Hematopoietic multipotent progenitor cell treated with erythropoietin and hydrocortisone succinate and interleukin-3 and kit ligand, for 6 days (in vitro differentiated cells): ENCODE measurements at places on chromosomes 3 and 15.
A peak's percentile ranks its signal among the peaks of the same experiment; 100 is the strongest.

DNA sequence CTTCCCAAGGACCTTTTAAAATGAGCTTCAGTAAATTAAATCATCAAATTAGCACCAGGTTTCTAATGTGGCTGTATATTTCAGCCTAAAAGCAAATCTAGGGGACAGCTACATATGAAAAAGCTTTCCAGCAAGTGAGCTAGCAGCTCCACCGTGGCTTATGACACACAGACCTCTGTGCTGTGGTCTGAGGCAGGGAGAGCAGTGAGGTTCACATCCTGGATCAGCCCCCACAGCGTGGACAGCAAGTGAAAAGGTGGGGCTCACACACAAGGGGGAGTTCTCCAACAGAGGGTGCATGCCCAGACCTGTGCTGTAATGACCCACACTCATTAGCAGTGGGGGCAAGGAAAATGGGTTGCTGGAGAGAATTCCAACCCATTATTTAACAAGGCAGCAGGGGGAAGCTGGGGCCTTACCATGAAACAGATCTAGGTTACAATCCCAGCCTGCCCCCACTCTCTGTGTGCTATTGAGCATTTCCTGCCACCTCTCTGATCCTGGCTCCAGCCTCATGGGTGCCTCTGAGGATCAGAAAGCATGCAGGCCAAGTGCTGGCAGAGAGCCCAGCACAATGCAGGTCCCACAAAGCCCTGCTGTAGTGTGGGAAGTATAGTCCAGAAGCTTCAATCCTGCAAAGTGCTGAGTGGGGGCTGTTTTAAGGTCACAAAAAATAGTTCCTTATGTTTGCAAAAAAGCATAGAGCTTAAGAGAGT lies 48.2 kb downstream of the RASGRF1 start:
- DNase-seq: no peak

DNA sequence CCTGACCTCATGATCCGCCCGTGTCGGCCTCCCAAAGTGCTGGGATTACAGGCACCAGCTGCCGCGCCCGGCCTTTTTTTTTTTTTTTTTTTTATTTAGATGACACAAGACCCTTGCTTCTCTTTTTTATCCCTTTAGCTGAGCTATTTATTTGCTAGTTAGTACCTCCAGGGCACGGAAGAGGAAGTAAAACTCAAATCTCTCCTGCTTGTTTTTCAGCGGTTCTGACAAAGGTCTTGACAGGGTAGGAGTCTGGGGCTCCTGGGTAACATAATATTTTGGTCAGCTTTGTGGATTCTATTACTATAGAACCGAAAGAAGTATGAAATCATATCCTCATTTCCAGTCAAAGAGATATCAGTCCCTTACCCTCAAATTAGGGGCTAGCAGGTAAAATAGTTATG lies 44.0 kb upstream of the ETV5 start:
- DNase-seq: peak; percentile 45

DNA sequence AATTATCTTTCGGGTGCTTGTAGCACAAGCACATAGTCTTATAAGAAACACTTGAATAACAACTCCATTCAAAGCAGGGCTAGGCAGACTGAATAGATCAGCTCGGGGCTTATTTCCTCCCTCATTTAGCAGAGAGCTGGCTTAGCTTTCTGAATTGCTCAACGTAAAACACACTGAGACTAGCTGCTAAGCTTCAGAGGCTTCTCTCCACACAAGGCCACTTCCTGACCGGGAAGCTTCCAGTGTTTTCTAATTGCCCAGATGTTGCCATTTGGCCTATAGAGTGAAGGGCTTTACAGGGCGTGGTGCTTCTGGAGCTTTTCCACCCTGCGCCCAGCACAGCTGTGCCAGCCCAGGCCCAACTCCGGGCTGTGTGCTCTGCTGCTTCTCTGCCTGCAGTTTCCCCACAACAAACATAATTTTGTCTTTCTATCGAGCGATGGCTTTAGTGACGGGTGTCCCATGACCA lies 16.6 kb downstream of the FAM240A start:
- DNase-seq: no peak

GRCh38 chr3:133487920-133488540 lies 85.5 kb upstream of the CDV3 start:
- DNase-seq: peak; percentile 71

DNA sequence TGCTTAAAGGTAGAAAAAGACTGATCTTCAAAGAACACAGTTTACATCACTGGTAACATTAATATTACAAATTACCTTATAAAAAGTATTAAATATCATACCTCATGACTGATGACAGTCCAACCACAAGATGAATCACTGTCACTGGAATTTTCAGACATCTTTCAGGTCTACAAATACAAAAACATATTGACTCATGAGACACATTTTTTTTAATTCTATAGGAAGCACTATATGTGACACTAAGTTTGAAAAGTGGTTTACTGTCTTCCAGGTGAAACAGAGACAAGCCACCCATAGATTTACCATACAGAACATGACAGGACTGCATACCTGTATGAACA lies 18.9 kb downstream of the CCPG1 start:
- no peak for DNase-seq

- no peak for DNase-seq
Observed at GRCh38 chr3:122263974-122264588, 61.0 kb upstream of the CSTA start.

DNA sequence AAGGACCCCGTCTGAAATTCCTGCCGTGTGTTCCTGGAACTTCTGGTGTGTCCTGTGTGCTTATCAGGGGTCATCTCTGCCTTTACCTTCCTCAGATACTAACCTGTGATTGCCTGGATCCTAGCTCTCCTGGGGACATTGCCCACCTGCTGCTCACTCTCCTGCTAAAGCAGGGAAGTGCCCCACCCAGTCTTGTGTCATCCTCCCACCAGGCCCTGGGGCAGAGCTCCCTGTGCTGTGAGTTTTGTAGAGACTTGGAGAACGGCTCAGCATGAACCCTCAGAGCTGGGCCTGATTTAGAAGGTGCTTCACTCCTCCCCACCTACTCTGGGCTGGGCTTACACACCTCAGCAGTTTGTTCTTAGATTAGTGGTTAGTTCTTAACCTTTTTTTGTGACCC lies 3.8 kb upstream of the TMEM44 start:
- DNase-seq: no peak

DNA sequence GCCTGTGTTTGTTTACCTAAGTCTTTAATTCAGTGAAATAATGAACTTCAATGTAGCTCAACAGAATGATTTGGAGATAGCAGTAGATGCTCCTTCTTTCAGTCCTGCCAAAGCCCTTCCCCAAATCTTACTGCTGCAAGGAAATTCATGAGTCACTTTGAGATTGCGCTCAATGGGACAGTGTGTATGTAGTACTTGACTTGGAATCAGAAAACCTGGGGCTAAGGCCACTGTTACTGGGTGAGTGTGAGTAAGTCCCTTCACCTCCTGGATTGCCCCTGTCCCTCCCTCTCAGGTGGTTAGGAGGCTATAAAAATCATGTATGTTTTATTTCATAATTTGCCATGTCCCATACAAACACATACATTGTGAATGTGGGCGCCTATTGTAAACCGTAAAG lies 29.9 kb downstream of the ATP13A5 start:
- DNase-seq: no peak

- DNase-seq: no peak
Observed at GRCh38 chr3:50195501-50196252, 4.3 kb downstream of the GNAT1 start.

GRCh38 chr3:78277801-78278200 lies 1237.9 kb downstream of the ROBO2 start:
- DNase-seq: peak; percentile 1

DNA sequence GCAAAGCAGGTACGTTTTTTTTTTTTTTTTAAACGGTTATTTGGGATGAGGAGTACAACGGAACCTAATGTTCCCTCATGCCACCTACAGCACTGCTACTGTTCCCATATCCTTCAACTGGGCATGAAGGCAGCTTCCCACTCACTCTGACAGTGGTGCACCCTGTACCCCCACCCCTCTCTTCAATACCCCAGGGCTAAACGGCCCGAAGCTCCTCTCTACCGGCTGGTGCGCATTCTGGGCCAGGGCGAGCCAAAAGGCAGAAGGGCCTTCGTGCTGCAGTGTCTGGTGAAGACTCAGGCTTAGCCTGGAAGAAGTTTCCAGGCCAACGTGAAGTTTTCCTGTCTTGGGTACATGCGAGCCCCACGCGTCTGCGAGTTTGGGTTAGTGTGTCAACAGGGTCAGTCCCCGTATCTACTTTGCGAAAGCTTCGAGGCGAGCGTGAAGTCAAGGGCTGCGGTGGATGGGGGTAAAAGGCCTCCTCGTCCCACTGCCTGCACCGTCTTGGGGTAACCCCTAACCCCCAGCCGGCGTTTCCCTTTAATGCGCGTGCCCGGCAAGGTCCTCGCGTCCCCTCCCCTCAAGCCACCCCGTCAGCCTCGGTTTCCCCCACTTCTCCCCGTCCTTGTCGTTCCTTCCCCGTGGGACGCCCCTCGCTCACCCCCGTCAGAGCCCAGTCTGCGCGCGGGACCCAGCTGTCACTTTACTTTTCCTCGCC lies 765 bp upstream of the UBE2E2 start:
- peak; percentile 23 for DNase-seq

DNA sequence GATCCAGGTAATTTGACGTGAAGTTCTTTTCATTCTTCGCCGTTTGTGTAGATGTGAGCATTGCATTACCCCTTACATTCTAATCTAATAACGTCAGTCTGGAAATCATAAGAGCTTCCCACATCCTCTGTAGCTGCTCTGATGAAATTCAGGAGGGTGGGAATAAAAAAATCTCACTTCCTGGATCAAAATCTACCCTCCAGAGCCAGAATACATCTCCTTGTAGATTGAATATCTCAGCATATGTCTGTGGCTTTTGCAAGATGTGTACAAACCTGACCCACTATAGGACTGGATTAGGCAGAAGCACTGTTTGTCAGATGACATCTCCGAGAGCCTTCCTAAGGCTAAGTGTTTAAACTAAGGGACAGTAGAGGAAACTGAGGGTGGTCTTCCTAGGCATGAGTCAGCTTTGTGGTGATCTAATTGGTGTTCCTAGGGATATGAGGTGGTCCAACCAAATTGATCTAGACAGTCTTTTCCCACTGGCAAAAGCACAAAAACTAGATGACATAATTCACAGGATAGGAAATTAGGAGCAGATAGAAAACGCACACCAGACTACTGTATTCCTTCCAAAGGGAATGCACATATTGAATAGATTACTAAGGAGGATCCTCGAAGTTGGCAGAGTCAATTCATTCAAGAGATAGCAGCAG lies 216.3 kb upstream of the LRTM1 start:
- DNase-seq: no peak

DNA sequence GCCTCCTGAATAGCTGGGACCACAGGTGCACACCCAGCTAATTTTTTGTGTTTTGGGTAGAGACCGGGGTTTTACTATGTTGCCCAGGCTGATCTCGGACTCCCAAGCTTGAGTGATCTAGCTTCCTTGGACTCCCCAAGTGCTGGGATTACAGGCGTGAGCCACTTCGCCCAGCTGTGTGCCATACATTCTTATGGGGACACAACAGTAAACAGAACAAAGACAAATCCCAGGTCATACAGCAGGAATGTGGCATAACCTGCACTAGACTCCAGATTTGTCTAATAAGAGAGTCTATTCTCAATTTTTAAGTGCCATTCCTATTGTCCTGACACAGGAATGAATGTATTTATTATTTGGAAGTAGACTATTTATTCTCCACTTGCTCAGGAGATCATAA lies 17.6 kb downstream of the ARL6IP5 start:
- no peak for DNase-seq

GRCh38 chr3:11037241-11037873 lies 44.8 kb downstream of the SLC6A1 start:
- DNase-seq: no peak

- DNase-seq: no peak
Observed at GRCh38 chr15:25727867-25728600, 135.1 kb downstream of the ATP10A start.

- no peak for DNase-seq
Observed at GRCh38 chr3:142735462-142735861, 11.6 kb downstream of the TRPC1 start.

DNA sequence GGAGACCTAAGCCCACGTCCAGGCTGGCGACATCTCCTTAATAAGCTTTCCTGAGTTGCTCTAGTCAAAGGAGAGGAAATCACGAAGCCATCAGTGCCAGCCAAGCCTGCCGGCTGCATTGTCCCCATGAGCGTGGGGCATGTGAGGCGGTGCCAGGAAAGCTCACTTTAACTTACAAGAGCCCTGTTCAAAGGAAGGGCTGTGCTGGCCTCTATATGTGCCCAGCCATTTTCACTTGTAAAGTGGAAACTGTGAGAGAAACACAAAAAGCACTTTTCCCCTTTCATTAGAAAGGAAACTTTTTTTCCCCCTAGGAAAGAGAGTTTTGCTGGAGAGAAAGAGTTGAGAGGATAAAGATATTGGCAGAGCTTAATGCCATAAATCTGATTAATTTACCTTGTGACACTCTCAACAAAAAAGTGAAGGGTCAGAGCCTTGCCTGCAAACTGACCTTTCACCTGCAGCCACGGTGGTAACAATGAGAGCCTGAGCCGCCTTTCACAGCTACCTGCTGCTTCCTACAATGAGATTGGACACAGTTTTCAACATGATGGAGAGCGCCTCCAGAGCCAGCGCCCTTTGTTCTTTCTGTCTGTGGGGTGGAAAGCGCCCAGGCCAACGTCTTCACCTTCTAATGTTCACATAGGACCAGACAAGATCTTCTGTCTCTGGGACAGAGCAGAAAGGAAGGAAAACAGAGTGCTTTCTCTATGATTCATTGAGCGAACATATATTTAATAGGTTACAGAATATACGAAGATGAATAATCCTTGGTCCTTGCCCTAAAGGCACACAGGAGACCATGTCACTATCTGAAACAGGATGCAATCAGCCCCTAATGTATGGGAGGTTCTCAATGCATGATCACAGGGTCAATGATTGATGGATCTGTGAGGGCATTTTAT lies 233.1 kb upstream of the HES1 start:
- no peak for DNase-seq

- peak; percentile 41 for DNase-seq
Observed at GRCh38 chr15:89993349-89993748, 7.8 kb upstream of the ZNF710 start.

- DNase-seq: no peak
Observed at GRCh38 chr3:156582532-156583183, 27.7 kb upstream of the SSR3 start.

- DNase-seq: no peak
Observed at GRCh38 chr3:46856576-46857471, 6.4 kb downstream of the MYL3 start.

DNA sequence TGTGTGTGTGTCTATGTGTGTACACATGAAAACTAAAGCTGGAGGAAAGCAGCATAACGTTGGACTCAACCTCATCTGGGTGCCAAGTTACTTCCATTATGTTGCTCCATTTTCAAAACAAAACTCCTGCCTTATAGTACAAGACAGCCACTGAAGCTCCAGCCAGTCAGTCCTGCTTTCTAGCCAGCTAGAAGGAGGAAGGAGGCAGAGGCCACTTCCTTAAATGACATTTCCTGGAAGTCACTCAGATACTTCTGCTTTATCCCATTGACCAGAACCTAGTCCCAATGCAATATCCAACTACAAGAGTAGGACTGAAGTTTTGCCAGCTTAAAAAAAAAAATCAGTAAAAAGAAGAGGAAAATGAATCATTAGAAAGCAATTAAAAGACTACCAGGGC lies 31.7 kb downstream of the CADPS start:
- DNase-seq: no peak

GRCh38 chr15:67902579-67903009 lies 62.7 kb upstream of the RNU6-1 start:
- no peak for DNase-seq

- DNase-seq: no peak
Observed at GRCh38 chr15:70197318-70197944, 99.7 kb upstream of the TLE3 start.
